GM12878 (cell line): ENCODE measurements at places on chromosomes 7 and 10. TPM values are rescaled to one million over a fixed set of nuclear protein-coding genes. Genes with fewer than 3 reads are reported as not detected.

The IQUB gene
- not detected in 2 replicates for polyA plus RNA-seq

The ZMIZ2 gene
- 7.3 and 7.5 TPM in 2 replicates for polyA plus RNA-seq

The TAS2R16 gene
- not detected in 2 replicates for polyA plus RNA-seq

The SLC26A5 gene
- 0.07 TPM in 1 of 2 replicates, not detected in the other for polyA plus RNA-seq

The KIF20B gene
- polyA plus RNA-seq = 58.0 and 61.8 TPM in 2 replicates

The SERPINE1 gene
- 0.83 and 1.1 TPM in 2 replicates for polyA plus RNA-seq

The MBL2 gene
- not detected in 2 replicates for polyA plus RNA-seq
